ENCODE measurements at places on chromosomes 6 and 20.

DNA sequence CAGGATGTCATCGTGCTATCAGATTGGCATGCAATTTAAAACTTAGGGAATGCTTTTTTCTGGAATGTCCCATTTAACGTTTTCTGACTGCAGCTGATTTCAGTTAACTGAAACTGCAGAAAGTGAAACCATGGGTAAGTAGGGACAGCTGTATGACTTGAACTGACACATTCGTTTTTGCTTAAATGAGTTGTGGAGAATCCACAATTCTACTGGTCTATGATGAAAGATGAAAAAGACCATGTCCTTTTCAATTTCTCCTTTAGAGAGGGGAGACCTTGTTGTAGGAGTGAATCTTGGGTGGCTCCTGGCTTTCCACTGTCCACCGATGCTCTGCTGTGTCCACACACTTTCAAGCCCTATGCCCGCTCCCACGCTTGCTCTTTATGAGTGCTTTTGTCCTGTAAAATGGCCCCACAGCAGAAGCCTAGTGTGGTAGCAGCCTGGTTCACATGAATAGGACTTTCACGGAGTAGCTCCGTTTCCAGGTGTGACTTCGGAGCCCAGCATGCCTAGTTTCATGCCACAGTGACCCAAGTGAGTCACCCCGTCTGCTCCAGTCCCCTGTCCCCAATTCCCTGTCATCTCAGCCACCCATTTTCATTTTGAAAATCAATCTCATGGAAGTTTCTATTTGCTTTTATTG is 21.9 kb downstream of the DYNLT1 start:
- DNase-seq, result no peak

- no peak for DNase-seq
Observed at GRCh38 chr20:58146746-58147140, 81.7 kb downstream of the ANKRD60 start.

DNA sequence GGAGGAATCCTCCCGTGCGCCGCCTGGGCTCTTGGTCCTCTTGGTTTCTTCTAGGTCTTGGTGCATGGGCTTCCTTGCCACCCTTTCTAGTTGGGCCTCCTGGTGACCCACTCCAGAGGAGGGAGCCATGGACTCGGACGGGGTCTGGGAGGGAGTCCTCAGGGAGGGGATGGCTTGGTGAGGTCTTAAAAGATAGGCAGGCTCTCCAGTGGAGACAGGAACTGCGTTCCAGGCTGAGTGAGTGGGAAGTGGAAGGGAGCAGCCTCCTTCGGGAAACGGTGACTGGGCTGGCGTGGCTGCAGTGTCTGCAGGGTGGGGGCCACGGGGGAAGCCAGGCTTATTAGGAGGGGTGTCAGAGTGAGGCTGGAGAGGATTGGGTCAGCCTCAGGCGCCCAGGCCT is 152.8 kb downstream of the GRM4 start:
- no peak for DNase-seq

DNA sequence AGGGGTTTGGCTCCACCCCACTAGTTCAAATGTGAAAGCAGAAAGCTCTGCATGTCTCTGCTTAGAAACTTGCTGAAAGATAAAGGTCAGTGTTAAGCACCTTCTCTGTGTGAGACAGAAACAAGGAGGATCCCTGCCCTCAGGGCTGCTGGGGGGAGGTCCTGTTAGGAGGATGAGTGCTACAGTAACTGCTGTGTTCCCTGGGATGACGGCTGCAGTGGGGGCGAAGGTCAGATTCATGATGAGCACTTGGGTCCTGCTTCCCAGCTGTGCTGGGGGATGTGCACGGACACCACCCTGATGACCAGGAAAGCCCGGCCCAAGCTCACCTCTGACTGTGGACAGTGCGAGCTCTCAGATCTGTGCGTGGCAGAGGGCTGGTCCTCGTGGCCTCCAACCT is 252.6 kb downstream of the DLL1 start:
- no peak for DNase-seq

- DNase-seq, result no peak
Observed at GRCh38 chr20:312866-313265, 12.5 kb upstream of the SOX12 start.

DNA sequence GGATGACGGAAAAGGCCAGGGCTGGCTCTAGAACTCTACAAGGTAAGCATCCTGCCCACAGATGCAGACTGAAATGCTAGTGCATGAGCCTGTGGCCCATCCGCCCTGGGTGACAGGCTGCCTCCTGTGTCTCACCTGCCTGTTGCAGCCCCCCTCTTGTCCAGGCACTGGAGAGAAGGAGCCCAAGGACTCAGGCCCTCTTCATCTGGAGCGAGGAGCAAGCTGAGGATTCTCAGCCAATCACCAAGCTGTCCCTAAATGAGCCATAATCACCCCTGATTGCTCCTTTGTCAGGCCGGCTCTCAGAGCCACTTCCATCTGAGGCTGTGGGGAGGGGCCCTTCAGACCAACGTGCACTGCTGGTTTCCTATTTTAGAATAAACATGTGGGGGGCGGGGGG is 10.0 kb upstream of the SLC32A1 start:
- no peak for DNase-seq

- DNase-seq, result no peak
Observed at GRCh38 chr6:15752820-15753219, 90.0 kb upstream of the DTNBP1 start.

- DNase-seq, result no peak
Observed at GRCh38 chr6:74715355-74716085, 490.3 kb downstream of the COL12A1 start.

DNA sequence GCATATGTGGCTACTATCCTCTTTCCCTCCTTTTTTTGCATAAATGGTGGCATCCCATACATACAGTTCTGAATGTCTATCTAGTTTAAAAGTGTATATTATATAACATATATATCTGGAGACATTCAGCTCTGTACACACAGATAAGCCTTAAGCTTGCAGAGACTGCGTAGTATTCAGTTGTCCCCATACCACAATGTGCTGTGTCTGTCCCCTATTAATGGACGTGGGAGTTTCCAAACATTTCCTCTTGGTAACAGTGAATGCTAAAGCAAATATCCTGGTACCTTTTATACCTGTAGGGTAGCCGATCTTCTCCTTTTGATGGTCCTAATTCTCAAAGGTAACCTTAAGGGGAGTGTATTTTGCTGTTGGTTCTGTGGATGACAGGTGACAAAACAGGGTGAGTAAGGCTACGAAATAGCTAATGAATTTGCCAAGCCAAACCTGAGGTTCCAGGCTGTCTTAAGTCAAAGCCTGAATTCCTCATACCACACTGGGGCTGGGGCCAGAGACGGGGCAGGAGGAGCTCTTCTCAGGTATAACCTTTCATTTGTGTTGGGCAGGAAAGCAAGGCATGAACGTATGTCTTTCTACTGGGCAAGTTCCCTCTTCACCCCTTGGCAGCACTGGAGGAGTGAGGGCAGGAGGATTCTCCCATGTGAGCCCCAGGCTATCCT is 7.8 kb upstream of the C2 start:
- no peak for DNase-seq

DNA sequence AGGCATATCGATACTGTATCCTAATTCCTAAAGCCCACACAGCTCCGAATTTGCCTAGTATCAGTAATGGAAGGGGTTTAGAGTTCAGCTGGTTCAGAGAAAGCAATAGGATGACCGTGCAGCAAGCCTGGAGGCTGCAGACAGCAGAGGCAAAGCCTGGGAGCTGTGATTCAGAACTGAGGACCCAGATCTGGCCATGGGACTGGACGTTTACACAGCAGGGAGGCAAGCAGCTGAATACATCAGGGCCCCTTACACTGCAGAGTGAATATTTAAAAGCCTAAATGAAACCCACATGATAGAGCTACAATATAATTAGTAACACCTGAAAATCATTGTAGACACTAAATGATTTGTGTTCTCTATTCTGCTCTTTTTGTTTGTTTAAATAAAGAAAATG is 38.0 kb downstream of the ELOVL2 start:
- DNase-seq, result no peak

DNA sequence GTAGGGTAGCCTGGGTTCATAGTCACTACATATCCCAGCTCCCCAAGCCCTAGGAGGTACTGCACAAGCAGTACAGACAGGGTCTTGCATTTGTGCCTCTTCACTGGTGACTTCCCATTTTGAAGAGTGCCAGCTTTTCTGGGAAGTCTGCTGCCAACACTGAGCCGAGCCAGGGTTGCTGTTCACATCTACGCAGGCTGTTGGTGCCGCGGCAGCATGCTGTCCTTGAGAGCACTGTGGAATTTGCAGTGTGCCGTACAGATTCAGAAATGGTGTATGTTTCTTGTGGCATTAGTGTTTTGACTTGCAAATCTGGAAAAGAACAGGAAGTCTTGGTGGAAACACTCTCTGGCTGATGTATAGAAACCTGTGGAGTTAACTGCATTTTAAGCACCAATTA is 67.5 kb downstream of the JARID2 start:
- DNase-seq, result no peak

DNA sequence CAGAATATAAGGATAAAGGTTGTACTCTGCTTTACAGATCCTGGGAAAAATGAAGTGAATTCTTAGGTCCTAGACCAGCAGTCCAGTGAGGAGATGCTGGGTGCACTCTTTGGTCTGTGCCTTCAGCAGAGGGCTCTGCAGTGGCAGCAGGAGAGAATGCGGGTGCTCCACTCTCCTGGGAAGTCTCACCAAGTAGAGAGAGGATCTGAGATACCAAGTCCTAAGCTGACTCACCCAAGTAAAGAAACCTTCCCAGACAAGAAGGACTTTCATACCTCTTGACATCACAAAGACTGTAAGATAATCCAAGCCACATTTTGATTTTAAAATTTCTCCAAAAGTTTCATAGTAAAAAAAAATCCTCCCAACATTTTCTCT is 116.9 kb upstream of the EMILIN3 start:
- DNase-seq, result no peak

GRCh38 chr20:18638768-18639167 is 50.9 kb downstream of the DTD1 start:
- DNase-seq, result no peak

GRCh38 chr6:37959061-37959460 is 139.5 kb downstream of the ZFAND3 start:
- DNase-seq, result no peak

GRCh38 chr6:40620574-40621240 is 33.5 kb upstream of the LRFN2 start:
- no peak for DNase-seq

DNA sequence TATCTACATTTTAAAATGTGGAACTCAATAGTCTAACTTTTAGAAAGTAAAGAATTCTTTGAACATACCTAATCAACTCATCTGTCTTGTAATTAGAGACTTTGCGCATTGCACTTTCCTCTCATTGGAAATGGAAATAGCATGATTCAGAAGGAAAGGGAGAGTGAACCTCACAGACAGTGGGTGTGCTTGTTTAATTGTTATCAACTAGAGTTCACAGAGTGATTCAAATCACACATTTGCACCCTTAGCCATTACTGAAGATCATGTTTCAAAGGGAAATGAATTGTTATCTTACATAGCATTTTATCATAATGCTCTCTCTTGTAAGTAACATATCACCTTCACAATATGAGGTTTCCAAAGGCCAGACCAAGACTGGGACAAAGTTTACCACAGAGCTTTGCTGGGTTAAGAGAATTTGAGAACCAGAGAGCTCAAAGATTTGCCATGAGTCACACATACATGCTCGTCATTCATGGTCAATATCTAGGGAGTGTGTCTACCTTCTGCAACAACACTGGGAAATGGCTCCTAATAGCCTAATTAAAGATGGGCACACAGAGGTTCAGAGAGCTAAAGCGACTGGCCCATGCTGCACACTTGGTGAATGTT is 21.5 kb downstream of the GSTA3 start:
- DNase-seq, result no peak

DNA sequence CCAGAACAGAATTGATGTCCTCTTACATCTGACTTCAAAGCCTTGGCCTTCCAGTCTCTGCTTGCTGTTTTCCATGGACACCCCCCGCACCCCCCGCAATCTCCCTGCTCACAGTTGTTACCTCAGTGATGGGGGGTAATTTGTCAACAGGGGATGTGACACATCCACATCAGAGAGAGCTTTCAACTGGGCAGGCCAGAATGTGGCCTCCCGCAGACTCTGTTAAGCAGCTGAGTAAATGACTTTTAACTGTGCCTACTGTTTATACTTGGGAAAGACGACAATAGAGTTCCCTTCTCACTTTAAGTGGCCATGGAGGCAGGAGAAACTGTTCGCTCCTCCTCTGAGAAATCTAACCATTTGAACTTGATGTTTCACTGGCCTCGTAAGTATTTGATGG is 51.0 kb downstream of the TXNDC5 start:
- no peak for DNase-seq

- DNase-seq, result no peak
Observed at GRCh38 chr20:689348-689747, 13.7 kb upstream of the SCRT2 start.

DNA sequence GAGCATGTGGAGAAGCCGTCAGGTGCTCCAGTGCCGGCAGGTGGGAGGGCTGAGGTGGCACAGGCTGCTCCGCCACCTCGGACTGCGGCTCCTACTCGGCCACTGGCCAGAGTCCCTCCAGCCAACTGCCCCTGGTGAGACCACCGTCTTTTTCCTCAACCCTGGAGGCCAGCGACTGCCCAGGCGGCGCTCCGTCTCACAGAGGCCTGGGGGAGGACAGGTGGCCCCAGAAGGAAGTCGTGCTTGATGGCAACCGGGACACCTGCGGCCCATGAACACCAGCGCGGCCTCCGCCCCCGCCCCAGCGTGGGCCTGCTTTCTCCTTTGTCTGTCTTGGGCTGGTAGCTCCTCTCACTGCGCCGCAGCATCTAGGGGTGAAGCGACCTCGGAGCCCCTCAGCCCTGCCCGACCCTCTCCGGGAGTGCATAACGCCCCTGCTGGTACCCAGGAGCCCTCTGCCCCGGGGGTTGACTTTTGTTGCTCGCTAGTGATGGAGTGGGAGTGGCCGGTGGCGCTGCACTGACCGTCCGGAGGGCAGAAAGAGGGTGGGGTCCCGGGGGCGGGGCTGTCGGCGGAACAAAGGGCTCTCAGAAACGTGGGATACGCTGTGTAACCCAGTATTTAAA is 706 bp upstream of the TUBB2B start:
- DNase-seq, result peak; percentile 81

- DNase-seq, result no peak
Observed at GRCh38 chr6:111743360-111743759, 129.9 kb downstream of the FYN start.

DNA sequence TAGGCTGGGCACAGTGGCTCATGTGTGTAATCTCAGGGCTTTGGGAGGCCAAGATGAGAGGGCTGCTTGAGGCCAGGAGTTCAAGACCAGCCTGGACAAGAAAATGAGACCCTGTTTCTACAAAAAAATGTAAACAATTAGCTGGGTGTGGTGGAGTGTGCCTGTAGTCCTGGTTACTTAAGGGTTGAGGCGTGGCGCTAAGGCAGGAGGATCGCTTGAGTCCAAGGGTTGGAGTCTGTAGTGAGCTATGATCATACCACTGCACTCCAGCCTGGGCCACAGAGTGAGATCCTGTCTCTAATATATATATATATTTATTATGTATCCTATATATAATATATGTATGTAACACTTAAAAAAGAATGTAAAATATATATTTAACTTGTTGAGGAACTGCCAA is 7.9 kb upstream of the ABRACL start:
- no peak for DNase-seq

DNA sequence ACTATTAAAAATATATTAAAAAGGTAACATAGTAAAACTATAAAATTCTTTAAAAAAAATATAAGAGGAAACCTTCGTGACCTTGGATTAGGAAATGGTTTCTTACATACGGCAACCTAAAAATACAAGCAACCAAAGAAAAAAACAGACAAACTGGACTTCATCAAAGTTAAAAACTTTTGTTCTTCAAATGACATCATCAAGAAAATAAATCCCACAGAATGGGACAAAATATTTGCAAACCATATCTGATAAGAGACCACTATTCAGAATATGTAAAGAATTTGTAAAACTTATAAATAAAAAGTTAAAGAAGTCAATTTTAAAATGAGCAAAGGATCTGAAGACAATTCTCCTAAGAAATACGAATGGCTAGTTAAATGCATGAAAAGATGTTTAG is 110.0 kb downstream of the ATG5 start:
- no peak for DNase-seq

Measured in neuronal stem cell (in vitro differentiated cells).